Left lung (tissue), 14 donors: ENCODE measurements at places on chromosomes 13 and 19. TPM values are rescaled to one million over a fixed set of nuclear protein-coding genes. Genes with fewer than 3 reads are reported as not detected.

Gene NOVA2
- polyA plus RNA-seq = 7.1 TPM

Gene GNG8
- 8.3 TPM for polyA plus RNA-seq

Gene C5AR1
- 2.7 TPM for polyA plus RNA-seq

Gene LTBP4
- polyA plus RNA-seq = 426 TPM

Gene FAM124A
- polyA plus RNA-seq = 5.9 TPM

Gene PTPRH
- polyA plus RNA-seq = 0.32 TPM

Gene PBX4
- polyA plus RNA-seq = 14.1 TPM

Gene MEIOSIN
- not detected for polyA plus RNA-seq

Gene TEX101
- polyA plus RNA-seq = not detected

Gene CEACAM7
- 0.09 TPM for polyA plus RNA-seq

Gene CYSLTR2
- polyA plus RNA-seq = 0.21 TPM

Gene FAM216B
- 10.9 TPM for polyA plus RNA-seq

Gene BICRA
- 14.7 TPM for polyA plus RNA-seq

Gene ZIC5
- polyA plus RNA-seq = not detected

Gene CEACAM4
- not detected for polyA plus RNA-seq

Gene GTPBP3
- 24.8 TPM for polyA plus RNA-seq

Gene ERICH4
- polyA plus RNA-seq = 0.63 TPM

Gene KLK12
- polyA plus RNA-seq = 1.3 TPM

Gene CYP4F2
- 0.34 TPM for polyA plus RNA-seq

Gene SELENOW
- polyA plus RNA-seq = 161 TPM

Gene HSPB6
- polyA plus RNA-seq = 67.5 TPM

Gene PRTN3
- polyA plus RNA-seq = 1.5 TPM

Gene NLRP9
- polyA plus RNA-seq = not detected

Gene KRTDAP
- polyA plus RNA-seq = 2.2 TPM

Gene GSX1
- polyA plus RNA-seq = not detected

Gene NLRP7
- polyA plus RNA-seq = 0.20 TPM

Gene ANKRD24
- 1.2 TPM for polyA plus RNA-seq

Gene ZNF471
- 47.6 TPM for polyA plus RNA-seq

Gene FSD1
- polyA plus RNA-seq = 1.3 TPM

Gene CXCL17
- polyA plus RNA-seq = 8.8 TPM

Gene MIA
- 3.8 TPM for polyA plus RNA-seq

Gene NRTN
- 1.7 TPM for polyA plus RNA-seq

Gene STXBP2
- 44.1 TPM for polyA plus RNA-seq

Gene SLC7A9
- 0.84 TPM for polyA plus RNA-seq

Gene TECR
- polyA plus RNA-seq = 92.8 TPM

Gene EDNRB
- 138 TPM for polyA plus RNA-seq

Gene RRAS
- polyA plus RNA-seq = 21.4 TPM

Gene TEAD2
- 110 TPM for polyA plus RNA-seq

Gene IZUMO4
- 5.4 TPM for polyA plus RNA-seq

Gene ADGRE2
- 0.48 TPM for polyA plus RNA-seq

Gene FLT3
- 0.21 TPM for polyA plus RNA-seq

Gene SYDE1
- 16.6 TPM for polyA plus RNA-seq

Gene GJA3
- polyA plus RNA-seq = 0.31 TPM

Gene NANOS3
- polyA plus RNA-seq = 1.8 TPM

Gene MBD3L3
- polyA plus RNA-seq = not detected

Gene CLIP3
- 22.4 TPM for polyA plus RNA-seq

Gene KL
- polyA plus RNA-seq = 8.6 TPM

Gene ZNF223
- polyA plus RNA-seq = 14.2 TPM
